ENCODE measurements at places on chromosomes 7 and 10.

GRCh38 chr7:148944935-148945934 is 61.1 kb upstream of the EZH2 start:
- DNase-seq, result no peak

GRCh38 chr7:90723233-90723632 is 127.1 kb downstream of the CDK14 start:
- DNase-seq, result no peak

DNA sequence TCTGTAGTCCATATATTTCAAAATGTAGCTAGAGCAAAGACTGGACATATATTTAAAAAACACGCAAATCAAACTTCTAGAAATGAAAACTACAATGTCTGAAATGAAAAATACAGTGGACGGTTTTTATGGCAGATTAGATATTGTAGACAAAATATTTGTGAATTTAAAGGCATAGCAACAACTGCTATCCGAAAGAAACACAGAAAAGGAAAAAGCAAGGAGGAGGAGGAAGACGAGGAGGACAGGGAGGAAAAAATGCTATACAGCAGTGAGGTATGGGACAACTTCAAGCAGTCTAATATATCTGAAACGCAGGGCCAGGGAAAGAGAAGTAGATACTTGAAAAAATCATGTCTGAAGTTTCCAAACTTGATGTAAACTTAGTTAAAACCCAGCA is 13.3 kb downstream of the WASL start:
- no peak for DNase-seq

GRCh38 chr7:123876557-123877256 is 31.7 kb downstream of the HYAL4 start:
- no peak for DNase-seq

GRCh38 chr7:43260980-43261878 is 148.8 kb downstream of the HECW1 start:
- DNase-seq, result peak; percentile 72

DNA sequence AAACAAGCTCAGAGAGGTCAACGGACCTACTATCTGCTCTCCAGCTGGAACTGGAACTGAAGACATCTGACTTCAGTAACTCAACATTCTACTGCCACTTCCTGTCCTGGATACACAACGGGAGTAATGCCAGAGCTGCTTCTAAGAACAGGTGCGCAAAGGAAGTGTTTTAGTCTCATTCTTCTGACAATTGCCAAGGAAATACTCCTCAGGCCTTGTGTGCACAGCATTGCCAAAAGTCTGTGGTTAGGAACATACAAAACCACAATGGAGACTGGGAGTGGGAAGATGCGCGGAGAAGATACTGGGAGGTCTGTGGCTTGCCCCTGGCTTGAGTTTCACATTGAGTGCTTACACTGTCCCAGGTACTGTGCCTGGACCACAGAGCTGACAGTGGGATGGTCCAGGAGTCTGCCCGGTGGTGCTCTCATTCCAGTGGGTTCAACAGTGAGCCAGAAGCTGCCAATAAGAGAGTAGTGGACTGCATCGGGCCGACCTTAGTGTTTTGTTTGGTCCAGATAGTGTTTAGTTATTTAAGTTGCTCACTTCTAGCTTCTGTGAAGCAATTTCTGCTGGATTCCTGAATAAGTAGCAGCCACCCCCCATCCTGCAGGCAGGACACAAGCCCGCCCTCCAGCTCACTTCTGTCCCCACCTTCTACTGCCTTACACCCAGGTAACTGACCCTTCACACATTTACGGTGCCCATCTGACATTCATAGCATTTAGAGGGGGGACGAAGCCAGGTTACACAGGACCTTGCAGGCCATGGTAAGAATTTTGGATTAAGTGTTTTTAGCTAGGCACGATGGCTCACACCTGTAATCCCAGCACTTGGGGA is 10.3 kb downstream of the TBL2 start:
- no peak for DNase-seq

- no peak for DNase-seq
These were observed 58.7 kb downstream of the INPP5F start for GRCh38 chr10:119784340-119785067.

DNA sequence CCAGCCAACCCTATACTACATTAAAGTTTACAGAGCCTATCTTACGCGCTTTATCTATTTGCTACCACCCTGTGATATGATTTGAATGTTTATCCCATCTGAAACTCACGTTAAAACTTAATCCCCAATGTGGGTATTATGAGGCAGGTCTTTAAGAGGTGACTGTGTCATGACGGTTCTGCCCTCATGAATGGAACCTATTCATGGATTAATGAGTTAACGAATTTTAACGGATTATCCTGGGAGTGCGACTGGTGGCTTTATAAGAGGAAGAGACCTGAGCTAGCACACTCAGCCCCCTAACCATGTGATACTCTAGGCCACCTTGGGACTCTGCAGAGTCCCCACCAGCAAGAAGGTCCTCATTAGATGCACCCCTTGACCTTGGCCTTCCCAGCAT is 37.8 kb downstream of the SRPK2 start:
- no peak for DNase-seq

DNA sequence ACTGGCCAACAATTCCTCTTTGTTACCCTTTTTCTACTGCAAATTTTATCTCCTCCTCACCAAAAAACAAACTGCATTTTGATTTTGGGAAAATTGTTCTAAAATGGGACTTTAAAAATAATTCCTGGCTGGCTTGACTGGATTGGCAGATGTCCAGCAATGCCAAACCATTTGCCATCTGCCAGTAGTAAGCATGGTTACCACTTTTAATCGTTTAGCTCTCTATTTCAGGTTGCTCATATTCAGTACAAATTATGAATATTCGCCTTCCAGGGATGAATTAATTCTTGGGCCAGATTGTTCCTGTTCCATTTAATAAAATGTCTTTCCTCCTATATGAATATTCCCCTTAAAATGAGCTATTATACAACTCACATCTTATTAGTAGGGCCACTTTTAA is 35.7 kb downstream of the SMNDC1 start:
- no peak for DNase-seq

GRCh38 chr7:40329601-40330153 is 194.9 kb downstream of the SUGCT start:
- DNase-seq, result no peak

GRCh38 chr10:98286419-98286818 is 18.4 kb upstream of the LOXL4 start:
- no peak for DNase-seq

DNA sequence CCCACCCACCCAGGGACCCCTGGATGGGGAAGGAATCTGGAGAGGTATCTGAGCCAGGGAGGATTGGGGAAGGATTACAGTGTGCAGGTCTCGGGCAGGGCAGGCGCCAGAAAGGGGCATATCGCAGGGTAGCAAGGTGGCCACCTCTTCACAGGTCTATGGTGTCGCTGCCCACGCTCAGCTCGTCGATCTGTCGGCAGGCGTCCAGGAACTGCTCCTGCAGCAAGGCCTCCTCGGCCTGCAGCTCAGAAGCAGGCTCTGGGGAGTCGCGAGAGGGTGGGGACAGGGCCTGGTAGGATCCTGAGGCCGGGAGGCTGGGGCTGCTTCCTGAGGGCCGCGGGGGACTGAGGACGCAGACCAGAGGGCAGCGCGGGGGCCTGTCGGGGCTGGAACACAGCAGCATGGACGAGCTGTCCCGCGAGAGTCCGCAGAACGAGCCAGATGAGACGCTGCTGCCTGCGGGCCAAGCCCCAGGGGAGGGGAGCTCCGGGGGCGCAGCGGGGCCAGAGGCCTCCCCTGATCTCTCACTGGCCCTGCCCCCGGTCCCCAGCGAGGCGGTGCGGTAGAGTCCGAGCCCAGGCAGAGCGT is 7.1 kb upstream of the RBM28 start:
- DNase-seq, result no peak

DNA sequence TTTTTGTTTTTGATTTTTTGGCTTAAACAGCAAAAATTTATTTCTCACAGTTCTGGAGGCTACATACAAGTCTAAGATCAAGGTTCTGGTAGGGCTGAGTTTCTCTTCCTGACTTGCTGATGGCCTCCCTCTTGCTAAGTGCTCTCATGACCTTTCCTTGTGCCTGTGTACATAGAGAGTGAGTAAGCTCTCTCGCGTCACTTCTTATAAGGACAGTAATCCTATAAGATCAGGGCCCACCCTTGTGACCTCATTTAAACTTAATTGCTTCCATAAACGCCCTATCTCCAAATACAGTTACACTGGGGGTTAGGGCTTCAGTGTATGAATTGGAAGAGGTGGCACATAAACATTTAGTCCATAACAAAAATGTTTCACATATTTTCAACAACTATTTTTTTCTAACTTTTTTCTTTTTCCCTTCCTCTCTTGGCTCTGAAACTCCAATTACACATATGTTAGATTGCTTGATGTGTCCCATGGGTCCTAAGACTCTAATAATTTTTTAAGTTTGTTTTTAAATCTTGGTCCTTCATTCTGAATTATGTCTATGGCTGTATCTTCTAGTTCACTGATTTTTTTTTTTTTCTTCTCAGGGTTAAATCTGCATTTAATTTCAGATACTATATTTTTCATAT is 149.8 kb downstream of the HBP1 start:
- DNase-seq, result no peak

DNA sequence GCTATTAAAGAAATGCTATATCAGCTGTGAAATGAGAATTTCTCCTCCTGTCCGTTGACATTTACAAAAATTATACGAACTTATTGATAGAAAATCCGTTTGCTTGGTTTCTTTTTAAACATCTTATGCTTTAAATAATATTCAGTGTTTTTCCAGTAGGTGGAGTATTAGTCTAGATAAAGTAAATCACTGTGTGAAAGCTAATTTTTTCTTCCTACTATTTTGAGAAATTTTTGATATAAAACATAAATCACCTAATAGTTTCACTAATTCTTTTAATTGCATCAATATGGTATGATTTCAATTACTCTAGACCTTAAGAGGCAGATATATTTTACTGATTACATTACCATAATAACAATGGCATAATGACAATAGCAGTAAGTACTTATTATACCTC is 335.2 kb upstream of the C7orf33 start:
- no peak for DNase-seq

DNA sequence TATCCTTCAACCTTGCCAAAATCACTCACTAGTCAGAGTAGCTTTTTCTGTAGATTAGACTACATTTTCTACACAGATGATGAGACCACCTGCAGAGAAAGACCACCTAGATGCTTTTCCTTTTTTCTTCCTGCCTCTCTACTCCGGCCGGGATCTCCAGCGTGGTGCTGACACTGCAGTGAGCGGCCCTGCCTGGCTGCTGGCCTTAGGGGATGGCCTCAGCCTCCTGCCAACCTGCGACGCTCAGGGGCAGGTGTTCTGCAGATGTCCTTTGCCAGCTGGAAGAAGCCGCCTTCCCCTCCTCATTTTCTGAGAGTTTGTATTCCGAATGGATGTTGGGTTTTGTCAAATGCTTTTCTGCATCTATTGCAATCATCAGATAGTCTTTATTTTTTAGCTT is 43.5 kb upstream of the NKX6-2 start:
- no peak for DNase-seq

- DNase-seq, result no peak
These were observed 335.9 kb downstream of the GFRA1 start for GRCh38 chr10:115936926-115937767.

DNA sequence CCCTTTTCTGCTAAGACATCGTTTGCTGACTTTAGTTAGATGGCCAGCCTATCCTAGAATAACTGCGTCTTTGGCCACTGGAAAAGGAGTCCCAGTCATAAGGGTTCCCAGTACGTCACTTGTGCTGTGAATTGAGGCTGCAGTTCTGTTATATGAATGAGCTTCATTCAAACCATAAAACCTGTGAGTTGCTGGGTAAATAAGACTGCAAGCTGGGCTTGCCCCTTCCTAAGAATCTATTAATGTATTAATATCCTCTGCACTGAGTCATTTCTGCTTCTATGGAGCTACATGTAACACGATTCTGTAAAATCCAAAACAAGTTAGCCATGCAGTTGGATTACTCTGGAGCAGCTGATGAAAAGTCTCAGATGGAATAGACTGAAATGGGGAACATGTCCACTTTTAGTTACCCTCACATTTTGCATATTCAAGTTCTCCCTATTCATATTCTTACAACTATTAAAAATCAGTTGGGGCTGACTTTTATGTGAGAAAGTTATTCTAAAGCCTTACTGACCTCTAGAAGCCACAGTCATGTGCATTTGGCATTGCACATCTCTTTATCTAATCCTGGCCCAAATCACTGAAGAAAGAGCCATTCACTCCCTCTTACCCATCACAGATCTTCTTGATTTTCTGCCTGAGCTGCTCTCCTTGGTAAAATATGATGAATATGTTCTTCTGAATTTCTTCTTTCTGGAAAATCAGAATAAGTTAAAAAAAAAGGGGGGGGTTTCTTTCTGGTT is 41.8 kb upstream of the TMEM213 start:
- no peak for DNase-seq

DNA sequence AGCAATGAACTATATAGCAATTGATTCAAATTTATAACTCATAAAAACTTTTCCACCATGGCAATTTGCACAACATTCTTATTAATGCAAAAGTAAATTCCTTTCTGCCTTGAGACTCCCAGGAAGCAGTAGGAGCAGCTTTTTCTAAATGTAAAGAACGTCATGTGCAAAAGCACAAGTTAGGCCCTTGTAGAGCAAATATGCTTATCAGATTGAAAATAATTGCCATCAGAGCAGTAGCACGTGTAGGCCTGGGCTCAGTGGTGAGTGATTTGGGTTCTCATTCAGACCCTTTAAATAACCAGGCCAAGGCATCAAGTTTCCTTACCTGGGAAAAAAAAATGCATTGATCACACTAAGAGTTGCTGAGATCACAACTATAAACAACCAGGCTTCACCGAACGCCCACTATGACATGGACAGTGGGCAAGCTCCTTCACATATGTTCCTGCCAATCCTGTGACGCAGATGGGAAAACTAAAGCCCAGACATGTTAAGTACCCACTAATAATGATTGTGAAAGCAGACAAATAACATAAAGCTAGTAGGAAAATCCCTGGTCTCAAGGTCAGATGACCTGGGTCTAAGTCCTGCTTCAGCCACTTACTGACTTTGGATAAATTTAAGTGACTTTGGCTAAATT is 22.1 kb upstream of the SAR1A start:
- no peak for DNase-seq

DNA sequence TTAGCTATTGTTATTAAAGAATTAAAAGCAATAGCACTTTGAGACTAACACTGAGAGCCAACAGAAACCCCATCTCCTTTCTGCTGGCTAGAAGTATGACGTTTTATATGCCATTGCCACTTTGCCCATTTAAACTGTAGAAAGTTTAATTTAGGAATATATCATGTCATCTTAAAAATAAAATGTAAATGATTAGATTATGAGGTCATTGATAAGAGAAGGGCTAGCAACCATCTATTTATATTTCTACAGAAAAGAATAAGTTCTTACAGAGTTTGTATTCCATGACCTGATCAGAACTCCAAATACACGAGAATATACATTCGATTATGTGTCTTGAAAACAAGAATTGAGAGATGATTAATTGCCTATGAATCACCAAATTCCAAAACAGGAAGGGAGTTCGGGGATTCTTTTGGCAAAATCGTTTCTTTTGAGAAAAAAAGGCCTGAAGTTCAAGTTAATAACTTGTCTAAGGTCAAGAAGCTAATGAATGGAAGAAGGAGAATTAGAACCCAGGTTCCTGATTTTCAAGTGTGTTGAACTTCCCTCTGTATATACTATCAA is 227.0 kb downstream of the TRIL start:
- no peak for DNase-seq

- no peak for DNase-seq
These were observed 69.0 kb upstream of the PDCD4 start for GRCh38 chr10:110802551-110803238.

GRCh38 chr7:137870684-137871083 is 23.9 kb upstream of the DGKI start:
- no peak for DNase-seq

Measured in H1 (cell line).